ENCODE measurements at places on chromosomes 16 and 17. TPM values are rescaled to one million over a fixed set of nuclear protein-coding genes. Genes with fewer than 3 reads are reported as not detected.

Gene NOL11
- 8.3 TPM for total RNA-seq

Gene KRT31
- total RNA-seq, result not detected

Gene GRAP
- 0.47 TPM for total RNA-seq

Gene TBC1D3D
- not detected for total RNA-seq

Gene DHRS7C
- total RNA-seq, result not detected
